Hematopoietic multipotent progenitor cell (in vitro differentiated cells): ENCODE measurements at places on chromosomes 4 and X.

DNA sequence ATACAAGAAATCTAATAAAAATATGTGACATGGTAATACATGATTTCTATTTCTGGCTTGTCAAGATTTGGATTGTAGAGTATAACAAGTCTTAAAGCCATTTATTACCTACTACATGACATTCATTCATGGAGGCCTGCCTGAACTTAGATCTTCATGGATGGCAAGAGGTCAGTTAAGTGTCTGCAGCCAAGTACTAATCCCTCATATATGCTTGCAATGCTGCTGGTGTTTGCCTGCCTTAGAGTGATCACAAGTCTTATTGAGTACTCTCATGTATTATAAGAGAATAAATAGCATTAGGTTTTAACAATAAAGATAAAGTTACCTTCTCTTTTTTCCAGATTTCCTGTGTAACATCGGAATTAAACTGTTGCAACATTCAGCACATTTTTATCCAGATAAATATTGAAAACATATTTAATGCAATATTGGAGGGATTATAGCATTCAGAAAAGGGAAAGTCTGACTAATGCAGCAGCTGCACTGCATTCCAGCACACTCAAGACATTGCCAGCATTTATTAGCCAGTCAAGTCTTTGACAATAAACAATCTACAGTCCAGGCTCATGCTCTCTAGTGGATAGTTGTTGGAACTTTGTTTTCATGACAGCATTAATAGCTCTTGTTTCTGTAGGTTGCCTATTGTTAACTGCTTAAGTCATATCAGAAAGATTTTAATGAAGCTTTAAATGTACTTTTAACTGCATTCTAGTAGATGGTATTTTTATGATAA lies 737.1 kb downstream of the FAT4 start:
- DNase-seq, result no peak

- no peak for DNase-seq
These were observed 57.2 kb downstream of the FBXW7 start for GRCh38 chr4:152478461-152479237.

- no peak for DNase-seq
These were observed 139.4 kb downstream of the GLRA3 start for GRCh38 chr4:174689618-174690017.

DNA sequence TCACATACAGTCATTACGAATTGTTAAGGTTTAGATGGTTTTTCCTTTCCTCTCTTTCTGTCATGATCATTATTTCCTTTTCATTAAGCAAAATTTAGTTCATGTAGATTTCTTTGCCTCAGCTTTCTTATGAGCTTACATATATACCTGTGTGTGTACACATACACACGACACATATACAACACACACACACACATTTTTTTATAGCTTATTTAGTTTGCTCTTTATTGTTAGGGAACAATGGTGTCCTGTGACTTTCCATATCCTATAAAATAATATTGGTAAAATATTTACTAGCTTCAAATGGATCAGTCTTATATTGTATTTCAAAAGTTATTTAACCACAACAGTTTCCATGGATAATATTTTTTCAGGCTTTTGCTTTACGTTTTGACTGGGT lies 840.7 kb downstream of the PCDH18 start:
- no peak for DNase-seq

DNA sequence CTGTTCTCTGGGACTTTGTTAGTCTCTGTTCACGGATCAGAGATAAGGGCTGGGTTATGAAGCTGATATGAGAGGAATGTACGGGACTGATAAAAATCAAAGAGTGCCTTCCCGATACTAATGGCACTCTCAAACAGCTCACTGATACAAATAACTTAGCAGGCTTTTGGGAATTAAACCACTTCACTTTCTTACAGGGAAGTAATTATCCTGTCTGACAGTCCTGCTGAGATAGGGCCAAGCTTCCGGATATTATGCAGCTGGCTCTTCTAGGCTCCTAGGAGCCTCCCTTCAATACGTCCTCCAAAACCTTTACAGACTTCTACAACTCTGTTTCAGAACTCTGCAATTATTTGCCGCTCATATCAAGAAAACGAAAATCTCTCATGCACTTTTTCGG lies 418.0 kb downstream of the NLGN4X start:
- DNase-seq, result no peak

DNA sequence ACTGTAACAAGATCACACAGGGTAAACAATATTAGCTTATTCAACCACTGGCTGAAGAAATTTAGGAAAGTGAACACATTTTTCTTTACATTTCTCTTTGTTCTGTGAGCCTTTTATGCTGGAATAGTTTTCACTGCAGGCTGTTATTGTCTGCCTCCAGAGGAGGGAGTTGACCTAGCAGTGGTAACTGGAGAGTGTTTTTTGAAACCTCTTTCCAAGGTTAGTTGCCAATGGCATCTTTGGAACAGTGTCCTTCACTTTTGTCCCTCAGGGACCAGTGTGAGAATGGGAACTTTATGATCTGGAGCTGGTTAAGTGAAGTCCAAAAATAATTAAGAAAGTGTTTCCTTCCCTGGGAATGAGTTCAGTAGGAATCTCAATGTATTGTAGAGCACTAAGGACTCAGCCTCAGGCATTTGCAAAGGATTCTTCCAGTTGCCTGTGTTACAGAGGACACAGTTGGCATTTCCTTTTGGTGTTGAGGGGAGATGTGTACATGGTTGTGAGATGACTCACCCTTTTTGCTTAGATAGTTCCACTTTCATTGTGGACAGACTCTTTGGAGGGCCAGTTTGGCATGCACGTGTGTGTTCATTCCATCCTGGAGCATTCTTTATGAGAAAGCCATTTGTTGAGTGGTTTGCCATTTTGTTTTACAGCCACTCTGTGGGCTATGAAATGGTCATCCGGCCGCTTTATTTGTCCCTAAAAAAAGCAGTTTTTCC lies 61.3 kb downstream of the AR start:
- DNase-seq, result no peak

DNA sequence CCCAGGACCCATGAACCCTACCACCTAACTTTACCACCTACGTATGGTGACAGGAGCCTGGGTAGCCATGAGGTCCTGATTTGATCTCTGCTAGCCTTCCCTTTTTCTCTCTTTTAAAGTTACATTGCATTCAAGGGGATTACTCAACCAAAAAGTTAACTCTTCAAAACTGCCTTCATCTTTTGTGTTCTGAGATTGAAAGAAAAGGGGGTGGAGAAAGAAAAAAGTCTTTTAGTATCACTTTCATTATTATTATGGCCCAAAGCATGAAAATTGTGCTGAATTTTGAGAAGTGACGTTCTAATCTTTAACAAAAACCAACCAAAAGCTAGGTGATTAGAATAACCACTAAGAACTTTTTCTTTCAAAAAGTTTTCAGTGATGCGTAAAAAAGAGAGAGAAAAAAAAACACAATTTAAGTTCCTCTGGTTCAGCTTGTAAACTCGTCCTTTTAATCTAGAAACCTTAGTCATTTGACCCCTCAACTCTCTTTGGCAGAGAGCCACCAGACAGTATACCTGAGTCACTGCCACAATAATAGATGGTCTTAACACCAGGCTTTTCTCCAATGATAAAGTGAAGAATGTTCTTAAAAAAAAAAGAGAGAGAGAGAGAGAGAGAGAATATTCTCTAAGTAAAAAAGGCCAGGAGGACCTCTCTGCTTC lies 347.4 kb upstream of the FGF13 start:
- DNase-seq, result no peak

GRCh38 chrX:45622538-45622937 lies 421.9 kb upstream of the DIPK2B start:
- DNase-seq, result no peak

DNA sequence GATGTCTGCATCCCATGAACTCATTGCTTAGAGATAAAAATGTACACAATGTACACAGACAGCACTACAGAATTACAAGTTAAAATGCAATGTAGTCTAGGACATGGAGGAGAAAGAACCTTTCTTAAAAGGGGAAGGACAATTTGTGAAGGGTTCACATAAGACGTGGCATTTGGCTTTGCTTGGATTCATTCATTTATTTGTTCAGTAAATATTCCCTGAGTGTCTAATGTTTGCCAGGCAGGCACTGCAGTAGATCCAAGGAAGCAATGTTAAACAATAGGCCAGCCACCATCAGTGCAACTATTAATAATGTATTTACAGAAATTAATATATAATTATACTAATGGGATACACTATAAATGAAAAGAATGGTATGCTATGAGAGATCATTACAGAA lies 94.4 kb downstream of the GRIA2 start:
- no peak for DNase-seq

- DNase-seq, result no peak
These were observed 41.8 kb upstream of the WWC2 start for GRCh38 chr4:183057255-183057654.

DNA sequence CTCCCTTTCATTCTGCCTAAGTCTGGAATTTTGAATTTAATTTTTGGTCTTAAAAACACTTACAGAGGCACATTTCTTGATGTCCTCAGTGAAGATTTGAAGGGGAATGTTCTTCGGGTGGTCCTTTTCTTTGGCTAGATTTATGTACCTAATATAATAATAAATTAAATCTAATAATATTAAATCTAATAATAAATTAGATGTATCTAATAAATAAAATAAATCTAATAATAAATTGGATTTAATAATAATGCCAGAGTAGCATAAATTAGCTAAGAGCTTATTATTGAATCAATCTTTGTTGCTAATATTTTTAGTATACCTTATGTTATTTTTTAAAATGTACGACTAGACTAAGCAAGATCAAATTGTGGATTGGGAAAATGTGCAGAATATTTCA lies 39.8 kb downstream of the MAD2L1 start:
- DNase-seq, result no peak

- no peak for DNase-seq
These were observed 249.8 kb upstream of the MAD2L1 start for GRCh38 chr4:120316416-120316815.
